ENCODE measurements at places on chromosomes 13 and 19. TPM values are rescaled to one million over a fixed set of nuclear protein-coding genes. Genes with fewer than 3 reads are reported as not detected.

KATNAL1 gene
- total RNA-seq = 5.6 TPM

DNA sequence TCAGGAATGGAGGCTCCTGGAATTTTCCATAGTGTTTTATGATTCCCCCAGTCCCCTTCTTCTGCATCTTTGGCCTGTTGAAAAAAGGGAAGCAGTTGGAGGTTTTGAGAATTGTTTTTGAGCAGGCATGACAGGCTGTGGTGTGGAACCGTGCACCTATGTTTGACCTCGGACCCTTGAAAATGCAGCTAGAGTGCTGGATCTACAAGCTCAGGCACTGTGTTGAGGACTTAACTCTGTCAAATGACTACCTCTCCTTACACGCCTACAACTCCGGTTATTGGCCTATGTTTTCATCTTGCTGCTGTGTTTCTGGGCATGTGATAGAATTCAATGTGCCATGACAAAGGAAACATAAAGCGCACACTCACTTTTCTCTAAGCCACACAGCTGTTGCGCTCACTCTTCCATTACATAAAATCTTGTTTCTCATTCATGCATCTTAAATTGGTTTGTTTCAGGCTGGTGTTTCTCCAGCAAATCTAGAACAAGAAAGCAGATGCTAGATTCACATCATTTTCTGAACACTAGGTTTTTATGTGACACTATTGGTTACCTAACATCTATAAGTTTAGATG lies 616.6 kb downstream of the FGF9 start:
- DNase-seq = no peak

ADGRE2 gene
- total RNA-seq = 0.38 TPM

HSPH1 gene
- 32.4 TPM for total RNA-seq

DNA sequence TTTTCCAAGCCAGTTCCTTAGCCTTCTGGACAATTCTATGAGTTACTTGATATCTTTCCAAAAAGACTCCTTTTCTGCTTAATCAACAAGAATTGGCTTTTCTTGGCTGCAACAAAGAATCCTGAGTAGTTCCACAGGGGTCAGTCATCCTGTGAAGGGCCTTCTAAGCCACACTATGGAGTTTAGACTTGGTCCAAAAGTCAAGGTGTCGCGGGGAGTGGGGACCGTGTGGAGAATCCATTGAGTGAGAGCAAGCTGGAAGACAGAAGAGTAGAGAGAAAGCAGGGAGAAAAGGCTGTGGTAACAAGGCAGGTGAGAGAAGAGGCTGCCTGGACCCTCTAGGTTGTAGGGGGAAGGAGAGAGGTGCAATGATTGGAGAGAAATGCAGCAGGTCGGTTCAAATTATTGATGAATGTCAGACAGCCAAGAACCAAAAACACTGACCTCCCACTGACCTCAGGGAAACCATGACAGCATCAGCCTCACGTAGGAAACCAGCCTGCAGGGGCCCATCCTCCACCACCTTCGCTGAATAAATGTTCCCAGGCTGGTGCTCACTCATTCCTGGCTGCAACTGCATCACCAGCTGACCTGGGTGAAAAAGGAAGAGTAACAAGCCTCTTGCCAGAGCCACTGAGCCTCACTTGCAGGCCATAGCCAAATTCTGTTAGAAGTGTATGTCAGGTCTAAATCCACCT lies 7.1 kb upstream of the IFT88 start:
- no peak for DNase-seq

ZNF534 gene
- not detected for total RNA-seq

DNA sequence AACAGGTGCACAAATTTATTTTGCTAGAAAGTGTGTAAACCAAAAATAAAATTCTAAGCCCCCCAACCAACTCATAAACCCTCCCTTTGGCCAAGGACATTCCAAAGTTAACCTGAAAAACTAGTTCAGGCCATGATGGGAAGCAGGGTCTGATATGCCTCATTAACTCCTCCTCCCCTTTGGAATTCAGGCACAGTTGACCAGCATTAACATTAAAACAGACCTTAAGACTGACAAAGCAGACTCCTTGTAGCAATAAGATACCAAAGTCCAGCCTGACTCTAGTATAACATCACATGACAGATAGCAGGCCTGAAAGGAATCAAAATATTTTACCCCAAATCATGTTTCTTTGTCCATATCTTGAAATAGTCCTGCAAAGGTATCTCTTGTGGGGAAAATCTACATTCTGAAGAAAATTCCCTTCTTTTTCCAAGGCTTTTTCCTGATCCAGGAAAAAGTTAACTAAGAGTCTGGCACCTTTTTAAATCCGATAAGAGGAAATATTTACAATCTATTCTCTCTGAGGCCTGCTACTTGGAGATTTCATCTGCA lies 19.7 kb downstream of the NEK5 start:
- DNase-seq = no peak

KLK13 gene
- 0.26 TPM for total RNA-seq

ADAMTSL5 gene
- 3.6 TPM for total RNA-seq

DNA sequence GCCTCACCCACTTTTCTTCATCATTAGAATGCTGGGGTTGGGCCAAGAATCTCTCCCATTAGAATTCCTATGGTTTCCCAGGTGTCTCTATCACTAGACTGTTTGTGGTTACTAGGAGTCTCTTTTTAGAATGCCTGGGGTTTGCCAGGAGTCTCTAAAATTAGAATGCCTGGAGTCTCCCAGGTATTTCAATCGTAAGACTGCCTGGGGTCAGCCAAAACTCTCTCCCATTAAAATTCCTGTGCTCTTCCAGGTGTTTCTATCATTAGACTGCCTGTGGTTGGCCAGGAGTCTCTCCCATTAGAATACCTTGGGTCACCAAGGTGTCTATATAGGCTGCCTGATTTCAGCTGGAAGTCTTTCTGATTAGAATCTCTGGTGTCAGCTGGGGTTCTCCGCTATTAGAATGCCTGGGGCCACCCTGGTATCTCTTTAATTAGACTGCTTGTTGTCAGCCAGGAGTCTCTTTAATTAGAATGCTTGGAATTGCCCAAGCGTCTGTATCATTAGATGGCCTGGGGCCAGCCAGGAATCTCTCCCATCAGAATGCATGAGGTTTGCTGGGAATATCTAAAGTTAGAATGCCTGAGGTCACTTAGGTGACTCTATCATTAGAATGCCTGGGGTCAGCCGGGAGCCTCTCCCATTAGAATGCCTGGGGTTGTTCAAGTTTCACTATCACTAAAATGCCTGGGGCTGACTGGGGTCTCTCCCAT lies 1479.2 kb downstream of the UQCRFS1 start:
- DNase-seq = no peak

GRCh38 chr19:48624791-48625723 lies 5.8 kb downstream of the SPHK2 start:
- no peak for DNase-seq

GRCh38 chr13:108629181-108629752 lies at the start of gene MYO16:
Gene MYO16, plus strand, starts transcription at chr13:108629611. Its CDS starts 234 bp downstream, at chr13:108629845.
- no peak for DNase-seq

GRCh38 chr13:83810136-83810535 lies 72.1 kb downstream of the SLITRK1 start:
- no peak for DNase-seq

GRCh38 chr13:51192348-51192747 lies 29.9 kb upstream of the FAM124A start:
- peak; percentile 17 for DNase-seq

KIRREL2 gene
- total RNA-seq = not detected

GRCh38 chr19:34181111-34181864 lies 9.0 kb downstream of the LSM14A start:
- DNase-seq = peak; percentile 67

PDS5B gene
- total RNA-seq = 8.7 TPM

DNA sequence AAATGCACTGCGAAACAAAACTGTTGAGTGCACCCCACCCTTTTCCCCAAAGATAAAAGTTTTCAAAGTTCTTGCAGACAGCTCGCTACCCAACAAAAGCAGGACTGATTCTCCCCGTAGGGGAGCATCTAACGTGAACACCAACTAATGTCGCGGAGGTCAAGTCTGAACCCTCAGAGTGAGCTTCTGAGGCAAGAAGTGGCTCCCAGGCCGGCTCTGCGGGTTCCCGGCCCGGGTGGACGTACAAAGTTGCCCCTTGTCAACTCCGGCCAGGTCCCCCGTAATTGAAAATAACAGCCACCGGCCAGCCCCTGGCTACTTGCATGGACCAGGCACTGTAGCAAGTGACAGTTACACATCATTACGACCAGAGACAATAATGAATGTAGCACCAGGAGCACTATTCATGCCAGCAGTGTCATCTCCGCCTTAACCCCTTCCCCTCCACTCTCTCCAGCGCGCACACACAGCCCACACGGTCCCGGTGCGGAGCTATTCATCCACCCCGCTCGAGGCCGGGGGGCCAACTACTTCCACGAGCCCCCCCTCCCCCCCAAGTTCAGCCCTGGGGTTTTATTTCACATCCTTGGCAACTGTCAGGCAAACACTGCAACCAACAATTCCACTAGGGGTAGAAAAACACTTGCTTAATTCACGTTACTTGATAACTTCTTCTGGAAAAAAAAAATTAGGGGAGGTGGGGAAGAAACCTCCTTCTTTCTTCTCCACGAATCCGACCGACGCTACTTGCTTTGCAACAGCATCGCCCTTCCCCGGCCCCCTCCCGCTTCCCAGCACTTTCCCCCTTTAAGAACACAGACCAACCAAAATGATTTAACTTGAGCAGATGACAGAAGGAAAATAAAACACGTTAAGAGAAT lies 1.2 kb downstream of the KLF12 start:
- DNase-seq = peak; percentile 16

- peak; percentile 91 for DNase-seq
Observed at GRCh38 chr19:55586976-55587668, 6.5 kb upstream of the ZNF579 start.

GRCh38 chr13:100382785-100383184 lies 205.8 kb downstream of the GGACT start:
- no peak for DNase-seq

GRCh38 chr19:13881251-13881691 lies 4.3 kb downstream of the NANOS3 start:
- no peak for DNase-seq

GRCh38 chr19:2811221-2811722 lies 8.4 kb upstream of the ZNF554 start:
- no peak for DNase-seq

CTU1 gene
- 7.3 TPM for total RNA-seq

DNA sequence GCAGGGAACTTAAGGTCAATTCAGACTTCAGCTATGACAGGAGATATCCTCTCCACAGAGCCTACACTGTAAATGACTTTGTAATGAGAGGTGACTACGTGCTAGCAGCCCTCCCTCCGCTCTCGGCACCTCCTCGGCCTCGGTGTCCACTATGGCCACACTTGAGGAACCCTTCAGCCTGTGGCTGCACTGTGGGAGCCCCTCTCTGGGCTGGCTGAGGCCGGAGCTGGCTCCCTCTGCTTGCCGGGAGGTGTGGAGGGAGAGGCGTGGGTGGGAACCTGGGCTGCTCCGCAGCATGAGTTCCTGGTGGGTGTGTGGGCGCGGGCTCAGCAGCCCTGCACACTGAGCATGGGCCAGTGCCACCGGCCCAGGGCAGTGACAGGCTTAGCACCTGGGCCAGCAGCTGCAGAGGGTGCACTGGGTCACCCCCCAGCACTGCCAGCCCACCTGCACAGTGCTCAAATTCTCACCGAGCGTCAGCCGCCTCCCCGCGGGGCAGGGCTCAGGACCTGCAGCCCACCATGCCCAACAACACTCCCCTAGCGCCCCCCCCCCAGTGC lies 137.6 kb upstream of the SPACA7 start:
- no peak for DNase-seq

DNA sequence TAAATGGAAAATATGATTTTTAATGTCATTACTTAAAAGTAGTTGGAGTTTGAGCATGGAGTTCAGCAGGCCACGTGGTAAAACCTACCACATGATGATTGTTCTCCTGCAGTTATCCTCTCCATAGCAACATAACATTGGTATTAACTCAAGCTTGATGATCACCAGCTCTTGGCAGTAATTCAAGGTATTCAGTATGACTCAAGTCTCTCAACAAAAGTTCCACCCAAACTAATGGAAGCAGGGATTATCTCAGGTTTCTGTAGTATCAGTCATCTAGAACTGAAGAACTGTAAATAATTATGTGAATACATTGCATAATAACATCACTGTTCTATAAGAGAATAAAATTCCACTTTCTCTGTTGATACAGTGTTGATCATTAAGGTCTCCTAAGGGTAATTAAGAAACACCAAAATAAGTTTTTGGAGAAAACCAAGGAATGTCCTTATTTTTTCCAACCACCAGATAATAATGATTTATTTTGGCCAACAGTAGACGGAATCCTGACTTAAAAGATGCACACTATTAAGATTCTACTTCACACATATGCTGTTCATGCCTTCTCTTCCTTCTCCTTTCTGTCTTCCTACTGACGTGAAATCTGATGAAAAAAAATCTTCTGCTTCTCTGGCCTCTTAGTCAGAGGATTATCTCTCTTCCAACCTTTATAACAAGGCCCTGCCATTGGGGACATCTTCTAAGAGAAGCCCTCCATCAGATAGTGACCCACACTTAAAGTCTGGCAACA lies 1092.3 kb downstream of the EFNB2 start:
- peak; percentile 100 for DNase-seq

B3GNT8 gene
- 14.3 TPM for total RNA-seq

EHD2 gene
- 67.5 TPM for total RNA-seq

POLRMT gene
- 27.5 TPM for total RNA-seq

DNA sequence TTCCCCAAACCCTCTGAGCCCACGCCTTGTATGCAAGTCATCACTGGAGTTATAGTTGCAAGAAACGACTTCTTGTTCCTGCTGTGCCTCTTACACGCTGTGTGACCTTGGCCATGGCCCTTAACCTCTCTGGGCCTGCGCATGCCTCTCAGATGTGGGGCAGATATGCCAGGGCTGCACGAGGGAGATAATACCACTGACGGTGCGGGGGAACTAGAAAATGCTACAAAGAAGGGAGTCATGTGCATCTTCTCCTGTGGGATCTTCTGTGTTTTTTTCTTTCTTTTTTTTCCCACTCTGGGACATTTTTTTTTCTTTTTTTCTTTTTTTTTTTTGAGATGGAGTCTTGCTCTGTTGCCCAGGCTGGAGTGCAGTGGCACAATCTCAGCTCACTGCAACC lies 4.3 kb upstream of the SAMD1 start:
- no peak for DNase-seq

- peak; percentile 2 for DNase-seq
Observed at GRCh38 chr19:13089139-13089856, 13.4 kb downstream of the LYL1 start.

ELL gene
- total RNA-seq = 9.7 TPM

DNA sequence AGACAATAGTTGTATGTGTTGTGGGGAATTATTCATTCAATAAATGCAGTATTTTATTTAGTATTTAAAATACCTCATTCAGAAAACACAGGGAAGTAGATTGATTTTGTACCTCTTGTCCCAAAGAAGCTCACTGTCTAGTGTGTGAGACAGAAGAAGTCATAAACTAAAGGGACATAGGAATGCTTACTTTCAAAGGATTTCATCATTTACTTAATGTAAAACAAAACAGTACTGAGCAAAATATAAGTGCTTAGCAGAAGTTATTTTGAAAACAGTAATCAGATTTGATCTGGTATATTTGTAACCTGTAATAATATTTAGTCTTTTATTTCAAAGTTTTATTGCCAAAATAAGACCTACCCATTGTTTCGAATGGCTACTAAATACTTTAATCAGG lies 117.9 kb downstream of the TDRD3 start:
- DNase-seq = no peak

Measured in bronchial epithelial cell (primary cell).